CD14-positive monocyte (primary cell): ENCODE measurements at places on chromosomes 11 and 22.

DNA sequence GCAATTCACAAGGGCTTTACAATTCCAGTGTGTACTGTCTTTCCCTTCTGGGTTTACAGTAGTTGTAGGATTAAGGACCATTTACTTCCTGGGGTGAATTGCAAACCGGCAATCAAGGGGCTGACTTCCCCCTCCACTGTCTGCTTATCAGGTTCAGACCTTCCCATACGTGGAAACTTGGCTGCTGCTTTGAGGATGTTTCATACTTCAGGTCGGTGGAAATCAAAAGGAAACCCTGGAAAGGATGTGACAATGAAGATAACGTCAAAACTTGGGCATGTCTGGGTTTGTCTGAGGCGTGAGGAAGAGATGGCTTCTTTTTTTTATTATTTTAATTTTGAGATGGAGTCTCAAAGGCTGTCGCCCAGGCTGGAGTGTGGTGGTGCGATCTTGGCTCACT lies 2.1 kb upstream of the RTCB start:
- DNase-seq = no peak

- DNase-seq = no peak
Measured at GRCh38 chr22:49957826-49958365, 2.7 kb upstream of the PIM3 start.

GRCh38 chr11:65692367-65692766 lies 19.7 kb upstream of the KAT5 start:
- no peak for DNase-seq

DNA sequence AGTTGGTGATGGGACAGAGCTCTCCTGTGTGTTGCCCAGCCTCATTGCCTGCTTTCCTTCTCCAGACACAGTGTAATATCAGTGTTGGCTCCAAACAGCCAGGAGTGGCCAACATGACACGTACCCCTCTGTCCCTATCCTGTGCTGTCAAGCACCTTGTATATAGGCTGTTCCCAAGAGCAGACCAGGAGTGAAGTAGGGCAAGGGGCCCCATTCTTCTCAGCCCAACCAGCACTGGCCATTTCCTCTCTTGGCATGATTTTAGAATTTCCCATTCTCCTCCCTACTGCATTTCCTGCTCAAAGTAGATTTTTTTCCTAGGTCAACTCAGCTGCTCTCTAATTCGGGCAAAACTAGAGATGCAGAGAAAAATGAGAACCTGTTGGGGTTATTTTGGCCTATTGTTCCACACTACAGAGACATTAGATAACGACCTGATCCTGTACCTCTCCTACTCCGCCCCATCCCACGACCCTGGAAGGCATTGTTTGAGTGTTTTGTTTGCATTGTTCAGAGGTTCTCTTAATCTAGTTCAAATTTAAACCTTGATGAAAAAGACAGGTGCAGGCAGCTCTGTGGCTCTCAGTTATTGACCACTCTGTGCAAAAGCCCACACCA lies 95.6 kb downstream of the RASSF10 start:
- no peak for DNase-seq

DNA sequence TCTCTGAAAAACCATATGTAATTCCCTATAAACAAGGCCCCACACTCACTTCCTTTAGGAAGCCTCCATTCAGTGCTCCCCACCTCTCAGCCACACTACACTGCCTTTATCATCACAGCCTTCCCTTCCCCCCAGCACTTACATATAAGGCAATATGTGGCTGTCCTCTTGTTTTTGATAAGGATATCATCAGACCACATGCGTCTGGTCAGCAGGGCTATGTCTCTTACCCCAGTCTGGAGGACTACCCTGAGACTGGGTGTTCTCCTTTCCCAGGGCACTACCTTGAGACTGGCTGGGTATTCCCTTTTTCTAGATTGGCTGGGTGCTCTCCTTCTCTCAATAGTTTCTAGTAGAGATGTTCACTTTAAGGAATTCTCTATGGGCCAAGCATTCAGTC lies 7.8 kb downstream of the KCNE3 start:
- DNase-seq = no peak

- no peak for DNase-seq
Measured at GRCh38 chr22:25598609-25599008, 34.1 kb downstream of the GRK3 start.

- no peak for DNase-seq
Measured at GRCh38 chr11:117835576-117835975, 11.0 kb upstream of the FXYD2 start.

DNA sequence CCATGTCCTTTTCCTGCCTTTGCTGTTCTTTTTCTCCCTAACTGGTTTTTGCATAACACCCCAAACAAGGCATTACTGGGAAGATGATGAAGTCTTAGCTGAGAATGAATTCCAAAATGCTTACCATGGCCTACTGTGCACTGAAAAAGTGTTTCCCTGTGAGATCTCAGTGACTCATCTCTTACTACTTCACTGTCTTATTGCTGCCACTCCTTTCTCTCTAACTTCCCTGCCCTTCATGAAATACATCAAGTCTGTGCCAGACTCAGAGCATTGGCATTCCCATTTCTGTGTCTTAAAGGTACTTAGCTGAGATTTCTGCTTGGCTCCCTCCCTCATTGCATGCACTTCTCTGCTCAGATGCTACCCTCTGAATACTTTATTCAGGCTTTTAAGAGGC lies 49.1 kb upstream of the MUC15 start:
- no peak for DNase-seq

- no peak for DNase-seq
Measured at GRCh38 chr22:38222797-38223119, 21.0 kb downstream of the MAFF start.

DNA sequence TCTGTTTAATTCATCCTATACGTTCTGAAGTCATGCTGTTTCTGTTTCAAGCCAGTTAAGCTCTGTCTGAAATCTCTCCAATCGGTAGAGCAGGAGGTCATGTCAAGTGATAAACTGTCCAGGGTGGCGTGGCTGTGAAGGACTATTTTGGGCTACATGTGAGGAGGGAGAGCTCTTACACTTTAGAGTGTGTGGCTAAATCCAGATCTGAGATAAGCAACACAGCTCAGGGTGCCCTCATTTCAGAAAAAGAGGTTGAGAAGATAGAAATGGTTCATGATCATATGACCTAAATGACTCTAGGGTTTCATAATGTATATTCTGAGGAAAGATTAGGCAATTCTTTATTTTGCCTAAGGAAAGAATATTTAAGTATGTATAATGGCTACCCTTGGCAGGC lies 8.4 kb downstream of the BLID start:
- no peak for DNase-seq

- no peak for DNase-seq
Measured at GRCh38 chr22:24290459-24290858, 19.8 kb downstream of the SPECC1L start.

GRCh38 chr11:102120437-102120973 lies 10.3 kb downstream of the YAP1 start:
- no peak for DNase-seq

GRCh38 chr11:1852877-1853276 lies at the start of gene LSP1:
TSS of gene LSP1 (plus strand) at chr11:1853084. CDS start at chr11:1853145, 61 bp downstream.
- peak; percentile 95 for DNase-seq

GRCh38 chr22:41447435-41448188 lies 1.0 kb upstream of the TOB2 start:
- DNase-seq = peak; percentile 47

DNA sequence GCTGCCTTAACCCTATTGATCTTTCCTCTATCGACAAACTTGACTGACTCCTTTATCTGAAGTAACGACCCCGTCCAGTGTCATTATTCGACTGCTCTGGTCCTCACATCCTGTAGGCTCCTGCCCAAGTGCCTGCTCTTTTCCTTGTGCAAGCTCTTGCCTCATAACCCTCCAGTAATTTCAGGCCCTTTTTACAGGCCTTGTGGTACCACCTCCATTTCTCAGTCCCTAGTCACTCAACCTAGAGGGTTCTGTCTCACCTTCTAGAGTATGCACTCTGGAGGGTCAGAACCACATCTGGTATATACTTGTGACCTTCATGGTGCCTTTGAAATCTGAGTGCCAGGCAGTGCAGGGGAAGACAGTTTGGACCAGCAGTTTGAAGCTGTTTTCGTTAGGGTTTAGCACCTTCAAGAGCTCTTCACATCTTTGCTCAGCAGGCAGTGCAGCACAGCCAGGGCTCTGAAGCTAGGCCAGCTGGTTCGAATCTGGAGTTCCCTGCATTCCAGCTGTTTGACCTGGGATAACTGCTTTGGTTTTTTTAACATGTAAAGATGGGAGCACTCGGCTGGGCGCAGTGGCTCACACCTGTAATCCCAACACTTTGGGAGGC lies 11.2 kb downstream of the SNRPD3 start:
- no peak for DNase-seq

DNA sequence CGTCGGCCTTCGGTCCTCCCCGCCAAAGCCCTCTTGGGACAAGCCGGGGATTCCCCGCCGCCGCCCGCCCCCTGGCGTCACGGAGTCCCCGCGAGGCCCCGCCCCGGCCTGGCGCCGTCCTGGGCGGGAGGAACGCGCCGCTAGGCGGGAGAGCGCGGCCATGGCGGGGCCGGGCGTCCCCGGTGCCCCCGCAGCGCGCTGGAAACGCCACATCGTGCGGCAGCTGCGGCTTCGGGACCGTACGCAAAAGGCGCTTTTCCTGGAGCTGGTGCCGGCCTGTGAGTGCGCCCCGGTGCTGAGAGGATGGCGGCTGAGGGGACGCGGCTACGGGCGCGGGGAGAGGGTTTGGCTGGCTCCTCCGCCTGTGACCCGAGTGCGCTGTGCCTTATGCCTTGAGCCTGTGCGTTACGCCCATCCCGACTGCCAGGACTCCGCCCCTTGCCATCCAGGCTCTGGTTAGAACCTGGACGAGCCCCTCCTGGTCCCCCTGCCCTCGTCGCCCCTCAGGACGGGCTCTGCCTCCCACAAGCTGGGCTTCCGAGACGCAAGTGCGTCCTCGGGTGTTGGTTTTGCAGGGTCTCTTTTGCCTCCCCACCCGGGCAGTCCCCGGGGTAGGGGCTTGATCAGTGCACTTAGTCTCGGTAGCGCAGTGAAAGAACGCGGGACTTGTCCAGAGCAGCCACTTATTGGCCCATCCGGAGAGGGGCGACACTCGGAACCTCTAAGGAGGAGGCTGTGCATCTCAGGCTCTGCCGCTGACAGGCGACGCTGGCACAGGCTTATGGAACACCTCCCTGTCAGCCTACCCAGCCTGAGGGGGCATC lies at the start of gene ATG16L2:
ATG16L2 (plus strand) TSS at position 126 of the 824 bp plus-strand sequence; CDS start at position 161, 35 bp downstream.
- peak; percentile 86 for DNase-seq

- DNase-seq = no peak
Measured at GRCh38 chr22:19106886-19107729, 15.1 kb downstream of the DGCR2 start.

DNA sequence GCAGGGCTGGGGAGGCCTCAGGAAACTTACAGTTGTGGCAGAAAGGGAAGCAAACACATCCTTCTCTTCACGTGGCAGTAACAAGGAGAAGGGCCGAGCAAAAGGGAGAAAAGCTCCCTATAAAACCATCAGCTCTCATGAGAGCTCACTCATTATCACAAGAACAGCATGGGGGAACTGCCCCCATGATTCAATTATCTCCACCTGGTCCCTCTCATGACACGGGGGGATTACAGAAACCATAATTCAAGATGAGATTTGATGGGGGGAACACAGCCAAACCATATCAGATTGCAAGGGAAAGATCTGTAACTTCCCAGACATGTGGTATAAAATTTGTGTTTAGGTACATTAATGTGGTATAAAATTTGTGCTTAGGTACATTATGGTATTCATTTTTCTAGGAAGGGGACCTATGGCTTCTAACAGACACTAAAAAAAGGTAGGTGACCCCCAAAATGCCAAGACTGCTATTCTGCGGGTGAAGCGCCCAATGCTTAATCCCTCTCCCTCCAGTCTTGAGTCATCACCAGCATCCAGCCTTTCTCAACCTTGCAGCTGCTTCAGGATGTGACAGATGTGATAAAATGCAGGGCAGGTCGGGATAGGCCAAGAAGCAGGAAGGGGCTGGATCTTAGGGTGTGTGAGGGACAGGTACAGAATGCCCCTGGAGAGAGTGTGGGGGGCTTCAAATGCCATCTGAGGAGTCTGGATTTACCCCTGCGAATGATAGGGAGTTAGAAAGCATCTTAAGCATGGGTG lies 57.7 kb upstream of the AMPD3 start:
- no peak for DNase-seq

DNA sequence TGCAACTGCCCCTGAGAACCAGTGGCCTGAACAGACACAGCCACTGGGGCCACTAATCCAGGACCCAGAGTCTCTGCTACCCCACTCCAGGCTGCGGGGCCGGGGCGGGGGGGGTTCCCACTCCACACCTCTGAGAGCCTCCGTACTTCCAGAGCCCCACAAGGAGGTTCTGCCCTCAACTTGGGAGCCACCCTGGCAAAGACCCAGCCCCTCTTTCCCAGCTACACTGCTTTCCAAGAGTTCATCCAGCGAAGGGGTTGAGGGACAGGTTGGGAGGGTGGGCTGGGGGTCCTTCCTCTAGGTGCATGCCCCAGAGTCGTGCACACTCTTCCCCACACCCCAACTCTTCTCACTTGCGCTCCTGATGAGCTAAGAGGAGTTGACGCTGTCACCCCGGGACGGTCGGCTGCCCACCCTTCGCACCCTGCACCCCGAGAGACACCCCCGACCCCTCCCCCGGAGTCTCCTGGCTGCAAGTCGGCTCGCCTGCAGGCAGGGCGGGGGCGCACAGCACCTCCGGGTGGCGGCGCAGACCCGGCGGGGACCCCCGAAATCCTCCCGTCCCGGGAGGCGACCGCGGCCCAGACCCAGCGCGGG lies 531 bp downstream of the RAB3IL1 start:
- no peak for DNase-seq

DNA sequence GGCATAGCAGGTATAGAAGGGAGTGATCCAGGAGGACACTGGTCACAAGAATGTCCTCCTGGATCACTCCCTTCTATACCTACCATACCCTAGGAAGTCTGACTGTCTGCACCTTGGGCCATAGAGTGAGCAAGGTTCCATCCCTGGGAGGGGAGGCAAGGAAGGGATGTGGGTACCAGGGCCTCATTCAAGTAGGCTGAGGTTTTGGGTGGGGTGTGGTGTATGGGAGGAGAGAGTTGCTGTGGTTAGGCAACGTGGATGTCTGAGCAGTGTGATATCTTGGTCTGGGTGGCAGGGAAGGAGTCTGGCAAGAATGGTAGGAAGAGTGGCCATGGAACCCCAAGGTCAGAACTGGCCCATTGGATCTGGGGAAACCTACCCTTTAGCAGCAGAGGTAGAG lies 13.2 kb downstream of the PPFIBP2 start:
- no peak for DNase-seq

DNA sequence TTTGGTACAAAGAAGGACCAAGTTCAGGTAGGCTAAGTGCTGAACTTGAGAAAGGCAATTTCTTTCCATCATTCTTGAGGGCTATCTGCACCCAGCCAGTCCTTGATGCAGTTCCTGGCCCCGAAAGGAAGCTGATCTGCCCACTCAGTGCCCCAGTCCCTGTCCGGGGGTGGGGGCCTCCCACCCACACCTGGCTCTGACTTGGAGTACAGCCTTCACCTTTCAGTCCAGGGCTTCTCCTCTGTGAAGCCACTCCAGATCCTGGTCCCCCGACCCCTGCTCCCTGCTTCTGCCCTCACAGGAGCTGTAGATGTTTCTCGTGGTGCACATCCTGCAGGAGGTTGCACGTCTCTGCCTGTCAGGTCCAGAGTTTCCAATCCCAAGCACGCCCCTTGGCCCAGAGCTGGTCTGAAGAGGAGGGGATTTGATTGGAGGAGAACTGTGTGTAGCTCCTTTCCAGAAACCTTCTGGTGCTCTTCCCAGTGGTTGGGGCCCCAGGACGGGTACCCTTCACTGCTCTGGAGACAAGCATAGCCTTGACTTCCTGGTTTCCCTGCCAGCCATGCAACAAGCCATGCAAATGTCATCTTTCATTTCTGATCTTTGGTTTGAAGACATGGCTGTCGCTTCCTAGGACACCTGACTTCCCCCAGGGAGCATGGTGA lies 75.3 kb downstream of the BCR start:
- DNase-seq = no peak

- no peak for DNase-seq
Measured at GRCh38 chr11:112922606-112923005, 38.6 kb upstream of the NCAM1 start.

- no peak for DNase-seq
Measured at GRCh38 chr22:41907436-41908401, 7.2 kb downstream of the SHISA8 start.
